ENCODE measurements at places on chromosomes 6 and 20.
A peak's percentile ranks its signal among the peaks of the same experiment; 100 is the strongest.

GRCh38 chr20:47244451-47244850, 112.0 kb downstream of the ZMYND8 start:
- no peak for DNase-seq

GRCh38 chr6:166757232-166758135, 130.4 kb upstream of the RPS6KA2 start:
- DNase-seq, result no peak

DNA sequence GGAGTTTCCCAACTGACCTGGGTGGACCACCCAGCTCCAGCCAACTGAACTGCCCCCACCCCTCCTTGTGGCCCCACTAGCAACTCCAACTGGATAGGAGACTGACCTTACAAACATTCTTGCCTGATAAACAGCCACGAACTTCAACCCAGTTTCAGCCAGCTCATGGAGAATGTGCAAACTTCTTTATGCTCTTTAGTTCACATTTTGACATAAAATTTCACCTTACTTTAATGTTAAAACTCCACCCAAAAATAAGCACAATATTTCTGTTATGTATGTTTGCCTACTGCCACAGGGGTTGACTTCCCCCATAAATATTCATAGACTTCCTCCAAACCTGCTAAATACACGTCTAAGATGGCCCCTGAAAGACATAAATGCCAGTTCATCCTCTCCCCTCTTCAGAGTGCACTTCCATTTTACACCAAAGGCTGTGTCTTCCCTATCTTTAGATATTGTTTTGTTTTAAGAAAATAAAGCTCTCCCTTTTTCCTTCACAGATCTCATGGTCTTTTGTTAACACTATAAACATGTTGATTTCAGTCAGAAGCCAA, 643.7 kb downstream of the EPM2A start:
- no peak for DNase-seq

DNA sequence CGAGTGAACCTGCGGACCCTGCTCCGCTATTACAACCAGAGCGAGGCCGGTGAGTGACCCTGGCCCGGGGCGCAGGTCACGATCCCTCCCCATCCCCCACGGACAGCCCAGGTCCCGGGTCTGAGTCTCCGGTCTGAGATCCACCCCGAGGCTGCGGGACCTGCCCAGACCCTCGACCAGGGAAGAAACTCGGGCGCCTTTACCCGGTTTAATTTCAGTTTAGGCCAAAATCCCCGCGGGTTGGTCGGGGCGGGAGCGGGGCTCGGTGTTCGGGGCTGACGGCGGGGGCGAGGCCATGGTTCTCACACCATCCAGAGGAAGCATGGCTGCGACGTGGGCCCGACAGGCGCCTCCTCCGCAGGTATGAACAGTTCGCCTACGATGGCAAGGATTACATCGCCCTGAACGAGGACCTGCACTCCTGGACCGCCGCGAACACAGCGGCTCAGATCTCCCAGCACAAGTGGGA, 46.9 kb upstream of the TRIM26 start:
- peak; percentile 32 for DNase-seq

DNA sequence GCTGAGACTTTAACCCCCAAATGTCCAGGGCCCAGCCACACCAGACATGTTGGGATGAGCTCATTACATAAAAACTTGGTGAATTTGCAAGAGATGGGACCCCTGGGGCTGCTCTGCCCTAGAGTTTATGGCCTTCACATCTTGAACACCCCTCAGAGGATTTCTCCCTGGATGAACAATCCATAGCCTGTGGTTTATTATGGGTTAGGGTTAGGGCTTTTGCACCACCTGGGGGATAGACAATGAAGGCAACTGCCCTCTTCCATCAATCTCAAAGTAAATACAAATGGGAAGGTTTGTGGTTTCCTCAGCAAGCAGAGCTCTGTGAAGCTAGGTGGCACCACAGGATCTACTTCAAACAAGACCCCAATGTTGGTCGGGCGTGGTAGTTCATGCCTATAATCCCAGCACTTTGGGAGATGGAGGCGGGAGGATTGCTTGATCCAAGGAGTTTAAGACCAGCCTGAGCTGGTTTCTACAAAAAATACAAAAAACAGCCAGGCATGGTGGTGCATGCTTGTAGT, 17.4 kb downstream of the SPINT3 start:
- no peak for DNase-seq

- DNase-seq, result no peak
Measured at GRCh38 chr6:99790679-99791078, 184.0 kb downstream of the PRDM13 start.

DNA sequence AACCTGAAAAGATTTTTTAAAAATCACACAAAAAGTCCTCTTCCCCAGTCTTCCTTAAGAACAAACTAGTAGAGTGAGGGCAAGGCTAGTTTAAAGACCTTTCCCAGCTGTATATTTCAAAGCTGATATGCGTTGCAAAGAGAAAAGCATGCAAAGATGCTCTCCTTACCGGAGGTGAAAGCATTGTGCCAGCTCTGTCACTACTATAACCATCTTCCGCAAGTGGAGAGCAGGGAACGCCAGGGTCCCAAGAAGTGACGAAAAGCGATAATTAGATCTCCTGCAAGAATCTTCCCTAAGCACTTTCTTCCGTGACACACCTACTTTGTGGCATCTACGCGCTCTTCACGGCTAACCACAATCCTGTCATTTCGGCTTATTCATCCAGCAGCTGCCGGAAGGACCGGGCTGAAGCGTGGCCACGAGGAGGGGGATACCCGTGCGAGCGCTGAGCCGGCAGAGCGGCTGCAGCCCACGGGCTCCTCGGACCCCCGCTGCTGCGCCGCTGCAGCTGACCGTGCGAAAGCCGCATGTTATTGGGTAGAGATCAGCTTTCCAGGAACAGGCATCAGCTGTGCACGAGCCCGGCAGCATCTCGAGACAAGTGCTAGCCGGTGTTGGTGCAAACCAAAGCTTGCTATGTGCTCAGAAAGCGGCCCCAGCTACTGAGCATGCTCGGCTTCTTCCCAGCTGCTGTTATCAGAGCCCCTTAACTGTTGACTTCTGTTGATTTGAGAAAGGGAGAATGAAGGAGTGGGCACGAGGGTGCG, 57.2 kb upstream of the ARHGAP18 start:
- peak; percentile 20 for DNase-seq

- DNase-seq, result no peak
Measured at GRCh38 chr20:49854190-49854875, 41.7 kb downstream of the SLC9A8 start.

DNA sequence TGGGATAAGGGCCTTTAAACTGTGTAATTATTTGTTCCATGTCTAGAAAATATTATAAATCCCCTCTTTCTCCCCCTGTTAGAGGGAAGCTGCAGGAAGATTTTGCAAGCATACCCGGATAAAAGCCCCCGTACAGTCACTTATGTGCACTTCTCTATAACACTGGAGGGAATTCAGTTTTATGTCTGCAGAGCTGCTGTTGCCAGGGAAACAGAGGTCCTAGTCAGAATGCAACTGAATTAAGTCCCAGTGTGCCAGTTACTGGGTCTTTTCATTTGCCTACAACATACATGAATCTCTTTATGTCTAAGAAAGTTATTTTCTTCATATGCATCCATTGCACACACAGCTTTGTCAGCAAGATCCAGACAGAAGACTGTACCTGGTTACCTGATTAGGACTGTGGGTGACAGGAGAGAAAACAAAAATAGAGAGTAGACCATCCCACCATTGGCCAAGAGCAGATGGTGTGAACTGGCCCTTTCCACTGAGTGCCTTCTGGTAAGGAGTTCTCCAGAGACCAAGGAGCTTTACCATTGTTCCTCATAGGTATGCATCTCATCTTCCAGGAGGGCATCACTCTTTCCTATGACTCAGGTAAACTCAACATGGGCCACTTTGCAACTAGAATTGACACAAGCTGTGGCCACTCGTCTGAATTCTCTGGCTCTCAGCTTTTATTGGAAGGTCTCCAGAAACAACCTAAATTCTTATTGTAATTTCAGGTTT, 180.8 kb upstream of the PHACTR1 start:
- no peak for DNase-seq

GRCh38 chr20:10240655-10241054, 22.0 kb downstream of the SNAP25 start:
- no peak for DNase-seq

- no peak for DNase-seq
Measured at GRCh38 chr6:89637960-89638319, 607 bp downstream of the LYRM2 start.

DNA sequence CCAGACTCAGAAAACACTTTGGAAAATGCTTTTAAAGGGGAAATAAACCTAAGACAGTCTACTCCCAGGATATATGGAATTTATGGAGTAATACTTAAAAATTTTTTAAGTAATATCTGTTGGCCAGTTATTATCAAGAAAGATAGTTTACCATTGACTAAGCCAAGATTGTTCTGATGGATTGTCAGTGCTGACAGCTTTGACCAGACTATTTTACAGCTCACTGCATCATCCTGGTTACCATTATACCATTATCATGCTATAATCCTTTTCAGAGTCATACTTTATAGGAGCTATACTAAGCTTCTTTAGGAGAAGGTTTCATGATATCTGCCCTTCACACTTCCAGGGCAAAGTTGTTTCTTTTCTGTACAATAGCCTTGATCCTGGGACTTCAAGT, 16.5 kb downstream of the GTF2H5 start:
- DNase-seq, result no peak

DNA sequence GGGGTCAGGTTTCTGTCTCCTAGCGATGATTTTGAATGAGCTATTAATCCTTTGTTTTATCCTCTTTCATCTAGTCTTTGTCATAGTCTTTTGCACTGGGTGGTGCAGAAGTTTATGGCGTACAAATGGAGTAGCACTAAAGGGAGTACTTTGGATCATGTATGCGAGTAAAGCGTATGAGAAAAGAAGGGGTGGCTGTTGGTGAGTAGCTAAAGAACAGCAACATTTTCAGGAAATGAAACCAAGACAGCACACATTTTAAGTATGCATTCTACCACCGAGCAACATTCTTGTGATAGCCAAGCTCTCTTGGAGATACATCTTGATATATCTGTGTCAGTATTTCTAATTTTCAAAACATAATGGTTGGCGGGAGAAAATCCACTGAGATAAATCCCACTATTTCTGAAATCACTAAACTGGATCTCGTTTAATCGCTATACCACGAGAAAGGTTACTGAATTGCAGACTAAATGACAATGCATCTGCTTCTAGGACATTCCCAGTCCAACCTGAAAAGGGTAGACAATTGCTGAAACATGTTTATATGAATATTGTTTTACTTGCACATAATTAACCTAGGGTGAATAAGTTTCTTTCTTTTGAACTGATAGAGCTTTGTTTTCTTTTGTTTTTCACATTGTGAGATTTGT, 196.1 kb downstream of the TRIM27 start:
- no peak for DNase-seq

DNA sequence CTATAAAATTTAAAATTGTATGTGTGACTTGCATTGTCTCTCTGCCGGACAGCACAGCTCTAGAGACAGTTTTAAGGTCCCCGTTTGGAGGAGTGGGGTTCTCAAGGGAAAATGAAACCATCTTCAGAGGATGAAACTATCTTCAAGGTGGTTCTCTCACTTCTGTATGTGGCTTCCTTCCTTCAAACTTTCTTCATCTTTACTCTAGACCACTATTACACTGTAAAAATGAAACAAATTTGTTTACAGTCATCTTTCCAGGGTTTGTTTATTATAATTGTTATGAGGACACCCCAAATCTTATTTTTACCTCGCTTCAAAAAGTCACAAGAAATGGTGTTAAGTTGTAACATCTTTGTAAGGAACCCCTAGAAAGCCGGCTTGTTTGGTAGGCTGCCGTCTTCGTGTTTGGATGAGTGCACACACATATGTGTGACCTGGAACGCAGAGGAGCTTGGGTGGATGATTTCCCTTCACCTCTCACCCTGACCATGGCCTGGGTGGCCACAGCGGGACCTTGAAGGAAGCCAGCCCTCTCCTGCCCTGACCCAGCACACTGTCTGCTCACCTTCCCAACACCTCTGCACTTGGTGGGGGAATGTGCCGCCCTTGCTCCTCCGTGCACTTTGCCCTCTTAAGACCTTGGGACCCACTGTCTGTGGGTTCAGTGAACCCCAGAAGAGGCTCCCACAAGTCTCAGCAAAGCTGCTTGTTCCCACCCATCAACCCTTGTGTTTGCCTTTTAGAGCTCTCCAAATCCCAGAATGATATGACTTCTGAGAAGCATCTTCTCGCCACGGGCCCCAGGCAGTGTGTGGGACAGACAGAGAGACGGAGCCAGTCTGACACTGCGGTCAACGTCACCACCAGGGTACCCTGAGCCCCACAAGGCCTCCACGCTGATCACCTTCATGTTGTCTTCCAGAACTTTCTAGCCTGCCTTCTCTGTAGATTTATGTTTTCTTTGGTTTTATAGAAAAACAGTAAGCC, 67.8 kb downstream of the SYTL3 start:
- no peak for DNase-seq

GRCh38 chr20:4962241-4962855, 39.0 kb downstream of the SLC23A2 start:
- no peak for DNase-seq

DNA sequence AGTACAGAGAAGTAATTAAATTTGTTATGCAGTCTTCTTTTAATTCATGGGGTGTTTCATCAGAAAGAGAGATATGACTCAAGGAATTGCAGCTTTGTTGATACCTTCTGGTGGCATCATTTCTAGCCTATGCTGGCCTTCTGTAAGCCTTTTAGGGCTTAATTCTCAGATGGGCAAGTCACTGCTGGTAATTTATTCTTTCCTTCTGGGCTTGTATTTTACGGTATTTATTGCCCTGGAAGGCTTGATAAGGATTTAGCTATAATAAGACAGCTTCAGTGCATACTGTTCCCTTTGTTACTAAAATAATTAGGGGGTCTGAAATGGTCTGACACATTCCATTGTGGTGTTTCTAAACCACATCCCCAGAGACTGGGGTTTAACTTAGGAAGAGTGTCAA, 57.9 kb upstream of the EMILIN3 start:
- no peak for DNase-seq

- DNase-seq, result no peak
Measured at GRCh38 chr6:157928428-157928827, 53.2 kb upstream of the SYNJ2 start.

- no peak for DNase-seq
Measured at GRCh38 chr20:7879883-7880282, 60.4 kb downstream of the HAO1 start.

GRCh38 chr6:84773133-84773430, 8.7 kb upstream of the TBX18 start:
- DNase-seq, result no peak

GRCh38 chr6:149458196-149458595, 26.6 kb downstream of the ZC3H12D start:
- DNase-seq, result no peak

- DNase-seq, result no peak
Measured at GRCh38 chr6:83218646-83219045, 25.5 kb downstream of the RWDD2A start.

DNA sequence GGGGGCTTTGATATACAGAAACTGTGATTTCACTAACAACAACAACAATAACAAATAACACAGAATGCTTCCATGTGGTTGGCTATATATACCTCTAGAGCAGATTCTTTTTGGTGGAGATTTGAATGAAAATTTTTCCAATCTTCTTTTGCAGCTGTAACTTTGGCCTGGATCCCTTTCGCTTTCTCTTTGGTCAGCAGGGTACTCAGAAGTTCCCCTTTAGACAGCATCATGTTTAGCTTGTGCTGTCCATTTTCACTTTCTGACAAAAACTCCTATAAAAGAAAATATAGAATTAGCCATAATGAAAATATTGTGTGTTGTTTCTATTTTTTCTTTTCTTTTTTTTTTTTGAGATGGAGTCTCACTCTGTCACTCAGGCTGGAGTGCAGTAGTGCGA, 264.2 kb downstream of the SYNE1 start:
- DNase-seq, result no peak

Measured in stimulated activated CD8-positive, alpha-beta memory T cell treated with anti-CD3 and anti-CD28 coated beads, Interleukin-4, amount 100 ng/mL, for 4 hours (primary cell).